Nephron progenitor cell (in vitro differentiated cells): ENCODE measurements at places on chromosomes 2 and 18.

GRCh38 chr2:74416778-74417177, 4.6 kb downstream of the C2orf81 start:
- DNase-seq: no peak

GRCh38 chr2:25251422-25252273, 83.3 kb upstream of the POMC start:
- DNase-seq: peak; percentile 72

DNA sequence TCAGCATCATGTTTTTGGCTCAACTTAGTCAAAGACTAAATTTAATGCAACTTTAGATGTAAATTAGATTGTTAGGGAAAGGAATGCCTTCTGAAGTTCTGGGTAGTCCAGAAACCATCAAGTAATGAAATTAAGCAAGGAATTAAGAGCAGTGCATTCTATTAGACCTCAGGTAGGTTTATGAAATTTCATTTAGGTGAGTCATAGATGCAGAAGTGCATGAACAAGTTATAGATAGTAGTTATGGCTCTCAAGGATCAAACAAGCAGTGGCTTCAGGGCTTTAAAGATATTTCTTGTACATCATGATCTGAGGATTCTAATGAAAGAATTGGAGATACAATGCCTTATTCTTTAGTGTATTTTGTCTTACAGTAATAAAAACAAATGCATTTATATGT, 25.4 kb upstream of the SPOPL start:
- DNase-seq: no peak

GRCh38 chr2:157903151-157903550, 27.0 kb upstream of the ACVR1 start:
- no peak for DNase-seq

- no peak for DNase-seq
These were observed 142.6 kb downstream of the HDAC4 start for GRCh38 chr2:239258248-239258647.

- no peak for DNase-seq
These were observed 35.5 kb downstream of the ZC3H6 start for GRCh38 chr2:112310906-112311305.

DNA sequence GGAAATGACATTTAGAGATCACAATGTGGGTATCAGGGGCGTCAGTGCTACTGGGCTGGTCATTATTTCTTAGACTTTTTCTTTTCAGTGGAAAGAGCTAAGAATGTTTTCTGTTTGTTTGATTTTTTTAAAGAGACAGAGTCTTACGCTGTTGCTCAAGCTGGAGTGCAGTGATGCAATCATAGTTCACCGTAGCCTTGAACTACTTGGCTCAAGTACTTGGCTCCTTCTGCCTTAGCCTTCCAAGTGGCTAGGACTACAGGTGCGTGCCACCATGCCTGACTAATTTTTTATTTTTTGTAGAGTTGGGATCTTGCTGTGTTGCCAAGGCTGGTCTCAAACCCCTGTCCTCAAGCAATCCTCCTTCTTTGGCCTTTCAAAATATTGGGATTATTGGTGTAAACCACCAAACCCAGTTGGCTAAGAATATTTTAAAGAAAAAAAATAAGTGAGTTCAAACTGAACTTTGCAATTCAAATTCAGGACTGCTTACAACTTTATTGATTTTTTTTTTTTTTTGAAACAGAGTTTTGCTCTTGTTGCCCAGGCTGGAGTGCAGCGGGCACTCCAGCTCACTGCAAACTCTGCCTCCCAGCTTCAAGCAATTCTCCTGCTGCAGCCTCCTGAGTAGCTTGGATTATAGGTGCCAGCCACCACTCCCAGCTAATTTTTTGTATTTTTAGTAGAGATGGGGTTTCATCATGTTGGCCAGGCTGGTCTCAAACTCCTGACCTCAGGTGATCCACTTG, 154.2 kb downstream of the MIB1 start:
- no peak for DNase-seq
